ENCODE measurements at places on chromosomes 6 and 20.
A peak's percentile ranks its signal among the peaks of the same experiment; 100 is the strongest.

DNA sequence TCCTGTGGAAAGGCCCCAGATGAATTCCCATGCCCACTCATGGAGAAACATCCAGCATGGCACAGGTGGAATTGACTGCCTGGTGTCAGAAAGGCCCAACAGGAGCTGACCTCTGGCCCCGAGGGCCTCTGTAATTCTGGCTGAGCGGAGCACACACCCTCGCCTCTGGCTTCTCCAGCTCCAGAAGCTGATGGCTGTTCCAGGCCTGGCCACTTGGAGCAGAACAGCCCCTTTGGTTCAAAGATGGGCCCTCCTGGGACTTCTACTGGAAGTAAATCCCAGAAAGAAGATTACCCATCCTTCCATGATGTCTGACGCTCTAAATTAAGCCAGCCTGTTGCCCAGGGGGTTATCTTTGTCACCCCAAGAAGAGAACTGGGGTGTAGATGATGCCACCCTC is 275.1 kb upstream of the CDH4 start:
- no peak for DNase-seq

DNA sequence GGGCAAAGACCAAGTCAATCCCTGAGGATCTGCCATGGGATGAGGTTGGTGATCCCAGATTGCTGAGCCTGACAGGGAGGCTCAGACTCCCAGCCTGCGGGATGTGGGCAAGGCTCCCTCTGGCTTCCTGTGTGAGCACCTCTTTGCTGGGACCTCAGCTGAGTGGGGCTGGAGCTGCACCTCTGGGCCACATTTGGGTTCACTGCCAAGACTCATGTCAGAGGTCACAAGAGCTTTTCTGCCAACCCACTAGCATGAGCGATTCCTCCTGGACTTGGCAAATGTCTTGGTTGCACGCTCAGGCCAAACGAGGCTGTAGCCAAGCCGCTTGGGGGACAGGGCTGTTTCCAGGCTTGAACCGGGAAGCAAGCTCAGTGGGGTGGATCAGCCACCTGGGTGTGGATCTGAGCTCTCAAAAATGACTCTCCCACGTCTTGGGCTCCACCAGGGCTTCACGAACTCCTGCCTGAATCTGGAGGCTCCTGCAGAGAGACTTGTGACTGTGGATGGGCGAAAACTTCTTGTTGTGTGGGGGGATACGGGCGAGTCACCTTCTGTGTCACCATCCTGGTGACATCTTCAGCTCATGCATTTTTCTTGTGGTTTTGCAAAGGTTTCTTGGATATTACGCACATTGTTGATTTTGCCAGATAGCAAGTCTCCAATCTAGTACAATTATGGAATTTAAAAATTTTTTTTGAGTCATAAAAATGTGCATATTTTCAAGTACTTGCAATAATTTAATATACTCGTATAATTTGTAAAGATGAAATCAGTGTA is 359.5 kb downstream of the CDH4 start:
- DNase-seq, result no peak

DNA sequence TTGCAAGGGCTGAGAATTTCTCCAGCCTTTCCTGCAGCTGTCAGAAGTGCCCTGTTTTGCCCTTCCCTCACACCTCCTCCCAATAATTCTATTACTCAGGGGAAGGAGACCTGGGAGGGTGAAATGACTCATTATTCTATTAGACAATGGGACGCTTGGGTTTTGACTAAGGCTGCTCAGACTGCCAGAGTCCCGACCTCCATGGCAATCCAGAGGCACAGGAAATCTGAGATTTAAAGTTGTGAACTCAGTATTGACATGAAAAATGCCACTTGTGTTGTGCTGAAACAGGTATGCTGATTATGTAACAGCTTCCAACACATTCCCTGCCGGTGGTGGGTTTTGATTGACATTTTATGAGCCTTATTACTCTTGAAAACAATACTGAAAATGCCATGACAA is 625.9 kb upstream of the FLRT3 start:
- DNase-seq, result peak; percentile 58

DNA sequence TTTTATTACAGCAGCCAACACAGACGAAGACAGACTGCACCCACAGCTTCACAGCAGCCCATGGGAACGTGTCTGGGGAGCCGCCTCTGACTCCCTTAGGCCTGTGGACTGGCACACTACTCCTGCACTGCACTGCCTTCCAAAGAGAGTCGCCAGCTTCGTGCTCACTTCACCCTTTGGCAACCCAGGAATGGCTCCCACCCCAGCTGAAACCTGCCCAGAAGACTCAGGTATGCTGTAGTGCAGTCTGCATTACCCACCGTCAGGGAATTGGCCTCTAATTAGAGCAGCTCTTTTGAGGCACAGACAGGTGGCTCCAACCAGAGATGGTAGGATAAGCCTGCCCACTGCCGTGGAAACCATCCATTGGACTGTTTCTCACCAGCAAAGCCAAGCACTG is 39.9 kb upstream of the FRMD1 start:
- no peak for DNase-seq

DNA sequence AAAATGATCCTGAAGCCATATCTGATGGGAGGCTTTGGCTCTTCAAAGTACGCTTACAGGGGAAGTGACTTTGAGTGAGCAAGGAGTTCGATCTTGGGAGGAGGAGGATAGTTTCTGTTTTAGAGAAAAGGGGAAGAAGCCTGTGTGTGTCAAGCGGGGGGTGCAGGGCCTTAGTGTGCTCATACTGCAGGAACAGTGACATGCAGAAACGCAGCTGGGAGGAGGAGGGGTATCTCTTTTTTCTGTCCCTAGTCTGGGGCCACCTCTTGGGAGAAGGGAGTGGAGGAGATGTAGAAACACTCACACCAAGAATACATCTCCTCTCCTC is 19.8 kb downstream of the SIRPD start:
- DNase-seq, result no peak

DNA sequence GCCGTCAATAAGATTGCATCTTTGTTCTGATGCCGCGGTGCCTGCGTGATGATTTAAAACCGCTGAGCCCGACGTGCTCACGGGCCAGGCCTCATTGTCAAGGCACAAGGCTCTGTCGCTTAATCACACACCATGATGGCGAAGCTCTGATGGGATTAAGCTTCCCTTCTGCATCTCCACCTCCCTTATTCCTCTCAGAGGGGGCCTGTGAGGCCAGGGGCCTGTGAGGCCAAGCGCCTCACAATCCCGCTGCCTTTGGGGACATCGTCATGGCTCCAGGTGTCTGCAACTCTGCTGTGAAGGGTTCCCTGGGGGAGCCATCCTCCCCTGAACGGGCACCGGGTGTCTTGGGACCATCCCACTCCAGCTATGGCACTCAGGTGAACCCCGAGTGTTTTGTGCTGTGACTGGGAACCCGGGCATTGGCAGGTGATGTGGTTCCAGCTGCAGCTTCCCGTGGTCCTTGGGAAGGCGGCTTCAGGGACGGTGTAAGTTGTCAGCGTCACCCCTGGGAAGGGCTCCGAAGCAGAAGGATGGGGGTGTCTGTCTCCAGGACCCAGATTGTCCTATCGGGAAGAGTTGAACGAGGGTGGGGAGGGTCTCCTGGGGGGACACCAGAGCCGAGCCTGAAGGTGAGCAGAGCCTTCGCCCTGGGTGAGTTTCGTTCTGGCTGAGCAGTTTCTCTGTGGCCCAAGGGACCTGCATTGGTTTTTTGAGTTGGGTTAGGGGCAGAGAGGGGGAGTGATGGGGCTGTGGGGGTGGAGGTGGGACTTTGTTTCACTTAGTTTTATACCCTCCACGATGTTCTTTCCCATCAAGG is 18.0 kb upstream of the BHLHE23 start:
- no peak for DNase-seq

DNA sequence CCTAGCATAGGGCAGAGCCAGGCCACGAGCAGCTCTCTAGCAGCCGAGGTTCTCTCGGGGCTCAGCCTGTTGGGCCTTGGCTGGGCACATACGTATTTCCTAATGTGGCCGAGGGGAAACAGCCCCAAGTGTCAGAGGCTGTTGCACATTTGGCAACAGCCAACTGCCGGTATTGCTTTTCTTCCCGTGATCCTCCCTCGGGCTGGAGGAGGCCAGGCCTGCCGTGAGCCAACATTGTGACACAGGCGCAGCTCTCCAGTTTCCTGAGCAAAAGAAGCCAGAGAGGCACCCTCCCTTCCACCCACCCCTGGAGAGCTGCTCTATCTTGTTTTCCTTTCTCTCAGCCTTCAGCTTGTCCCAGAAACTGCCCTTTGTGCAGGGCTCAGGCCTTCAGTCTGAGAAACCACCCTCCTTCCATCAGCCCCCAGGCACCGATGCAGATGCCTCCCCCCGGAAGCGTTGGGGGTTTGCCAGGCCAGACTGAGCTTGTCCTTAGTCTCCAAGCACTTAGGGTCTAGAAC is 5.1 kb upstream of the BPI start:
- DNase-seq, result peak; percentile 44

- DNase-seq, result no peak
Observed at GRCh38 chr6:40509086-40509485, 78.1 kb downstream of the LRFN2 start.

DNA sequence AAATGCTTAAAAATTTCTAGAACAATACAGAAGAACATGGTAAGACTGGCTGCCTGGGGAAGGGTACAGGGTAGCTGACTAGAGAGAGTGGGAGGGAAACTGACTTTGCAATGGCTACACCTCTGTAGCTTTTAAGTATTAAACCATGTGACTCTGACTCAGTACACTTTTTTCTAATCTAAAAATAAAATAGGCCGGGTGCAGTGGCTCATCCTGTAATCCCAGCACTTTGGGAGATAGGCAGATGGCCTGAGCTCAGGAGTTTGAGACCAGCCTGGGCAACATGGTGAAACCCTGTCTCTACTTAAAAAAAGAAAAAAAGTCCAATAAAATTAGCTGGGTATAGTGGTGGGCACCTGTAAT is 18.5 kb downstream of the ATP9A start:
- DNase-seq, result peak; percentile 77

GRCh38 chr20:237489-237888 is 10.4 kb downstream of the DEFB129 start:
- DNase-seq, result no peak

DNA sequence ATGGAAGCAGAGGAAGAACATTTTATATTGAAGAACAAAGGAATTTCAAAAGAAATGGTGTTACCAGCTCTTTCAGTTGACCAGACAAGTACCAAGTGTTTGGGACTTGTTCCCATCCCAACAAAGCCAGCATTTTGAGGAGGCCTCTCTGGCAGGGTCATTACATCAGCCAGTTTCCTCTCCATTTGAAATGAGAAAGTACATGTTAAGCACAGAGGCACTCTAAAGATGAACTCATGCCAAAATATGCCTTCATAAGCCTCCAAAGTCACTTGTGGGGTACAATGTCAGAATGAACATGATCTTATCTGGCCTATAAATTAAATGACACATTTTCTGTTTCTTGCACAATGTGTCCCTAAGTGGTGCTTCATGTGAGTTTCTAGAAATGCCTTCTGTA is 223.9 kb downstream of the PRL start:
- no peak for DNase-seq

DNA sequence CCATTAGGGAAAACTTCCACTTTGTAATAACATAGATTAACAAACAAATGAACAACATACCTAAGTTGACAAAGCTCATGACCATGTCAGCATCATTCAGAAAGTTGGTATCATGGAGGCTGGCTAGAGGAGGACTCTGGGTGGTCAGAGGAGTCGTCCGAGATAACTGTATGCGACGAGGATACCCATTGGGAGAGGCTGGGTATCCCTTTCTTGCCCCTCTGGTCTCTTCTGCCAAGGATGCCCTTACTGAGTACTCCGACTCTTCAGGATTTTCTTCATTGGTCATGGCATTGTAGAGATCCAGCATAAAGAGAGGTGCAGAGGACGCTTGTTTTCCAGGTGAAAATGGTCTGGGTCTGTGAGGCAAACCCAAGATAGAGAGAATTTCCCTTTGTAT is 1.1 kb downstream of the BMP5 start:
- DNase-seq, result no peak

GRCh38 chr20:63568170-63568981 is 5.7 kb downstream of the HELZ2 start:
- DNase-seq, result no peak

- DNase-seq, result no peak
Observed at GRCh38 chr6:106874481-106874880, 100.0 kb downstream of the CD24 start.

DNA sequence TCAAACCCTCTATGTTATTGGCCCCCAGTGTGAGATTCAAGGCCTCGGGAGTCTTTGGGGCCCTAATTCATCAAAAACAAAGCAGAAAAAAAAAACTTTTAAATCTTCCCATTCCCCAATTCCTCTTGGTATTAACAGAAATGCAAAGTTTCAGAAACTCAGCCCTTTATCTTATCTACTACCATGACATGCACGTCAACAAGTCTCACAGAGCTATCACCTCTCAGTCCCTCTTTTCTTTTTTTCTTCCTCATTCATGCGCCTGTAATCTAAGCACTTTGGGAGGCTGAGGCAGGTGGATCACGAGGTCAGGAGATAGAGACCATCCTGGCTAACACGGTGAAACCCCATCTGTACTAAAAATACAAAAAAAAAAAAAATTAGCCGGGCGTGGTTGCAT is 22.7 kb downstream of the SAMD3 start:
- DNase-seq, result no peak

DNA sequence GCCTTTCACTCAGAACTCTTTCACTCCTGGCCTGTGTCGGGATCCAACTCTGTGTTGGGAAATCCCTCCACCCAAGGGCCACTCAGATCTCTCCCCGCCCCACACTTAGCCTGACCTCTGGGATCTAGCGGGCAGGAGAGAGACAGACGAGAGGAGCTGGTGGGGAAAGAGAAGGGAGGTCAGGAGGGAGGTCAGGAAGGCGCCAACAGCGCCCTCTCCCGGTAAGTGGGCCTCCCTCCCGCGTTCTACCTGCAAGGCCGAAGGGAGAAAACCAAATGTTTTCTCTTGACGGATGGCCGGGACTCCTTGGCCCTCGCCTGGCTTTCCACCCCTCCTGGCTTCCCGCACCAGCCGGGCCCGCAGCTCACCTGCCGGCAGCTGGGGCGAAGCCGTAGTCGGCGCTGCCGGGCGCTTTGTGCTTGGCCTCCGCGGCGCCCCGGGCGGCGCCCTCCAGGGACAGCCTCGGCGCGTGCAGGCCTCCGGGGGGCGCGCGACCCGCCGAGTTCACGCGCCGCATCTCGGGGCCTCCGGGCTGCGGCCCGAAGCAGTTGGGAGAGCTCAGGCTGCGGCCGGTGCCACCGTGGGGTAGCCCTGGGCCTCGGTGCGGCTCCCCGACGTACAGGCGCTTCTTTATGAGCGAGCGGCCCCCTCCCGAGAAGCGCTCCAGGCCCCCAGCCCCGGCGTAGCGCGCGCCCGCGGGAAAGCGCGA is 38.2 kb downstream of the C6orf132 start:
- peak; percentile 72 for DNase-seq

DNA sequence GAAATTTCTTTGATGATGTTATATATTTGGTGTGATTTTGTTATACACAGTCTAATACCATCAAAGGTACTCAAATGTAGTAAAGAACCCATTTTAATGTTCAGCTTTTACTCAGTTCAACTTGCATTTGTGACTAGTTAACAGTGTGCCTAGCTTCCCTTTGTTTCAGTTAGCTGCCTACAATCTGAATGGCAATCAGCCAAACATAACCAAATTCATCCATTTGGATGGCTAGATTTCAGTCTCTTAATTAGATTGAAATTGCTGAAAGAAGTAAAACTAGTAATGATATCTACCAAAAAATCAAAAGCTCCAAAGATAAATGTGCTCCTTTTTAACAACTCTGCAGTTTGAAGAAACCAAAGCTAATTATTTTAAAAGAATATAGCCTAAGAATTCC is 6.9 kb downstream of the EPHA7 start:
- no peak for DNase-seq

All from foreskin fibroblast (primary cell).